NCI-H2029 treated with DMSO at 0.1 percent for 48 hours (cell line): ENCODE measurements at places on chromosomes 6 and 20.

- DNase-seq = no peak
Observed at GRCh38 chr6:82066196-82066595, 181.3 kb downstream of the IBTK start.

- DNase-seq = no peak
Observed at GRCh38 chr6:32192608-32193039, at the start of gene GPSM3. Gene GPSM3 (minus strand): TSS chr6:32192643. CDS start chr6:32192513, 130 bp downstream.

GRCh38 chr20:35773154-35773751 lies 1.4 kb downstream of the PHF20 start:
- DNase-seq = no peak

DNA sequence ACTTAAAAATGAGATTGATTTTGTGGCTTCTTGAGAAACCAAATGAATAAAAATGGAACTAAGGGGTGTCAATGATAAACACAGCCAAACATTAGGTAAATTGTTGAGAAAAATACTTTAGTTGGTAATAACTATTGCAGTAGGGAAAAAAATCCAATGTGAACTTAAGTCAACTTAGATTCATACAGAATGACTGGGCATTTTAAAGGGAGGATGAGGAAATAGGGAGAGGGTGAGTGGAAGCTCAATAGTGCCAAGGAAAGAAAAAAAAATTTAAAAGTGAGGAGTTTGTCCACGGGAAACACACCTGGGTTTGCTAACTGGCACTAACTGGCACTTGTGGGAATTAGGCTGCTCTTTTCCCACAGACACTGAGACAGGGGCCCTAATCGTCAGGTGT lies 26.2 kb upstream of the PGK2 start:
- DNase-seq = no peak

GRCh38 chr6:41527721-41528408 lies 18.3 kb upstream of the FOXP4 start:
- DNase-seq = no peak

DNA sequence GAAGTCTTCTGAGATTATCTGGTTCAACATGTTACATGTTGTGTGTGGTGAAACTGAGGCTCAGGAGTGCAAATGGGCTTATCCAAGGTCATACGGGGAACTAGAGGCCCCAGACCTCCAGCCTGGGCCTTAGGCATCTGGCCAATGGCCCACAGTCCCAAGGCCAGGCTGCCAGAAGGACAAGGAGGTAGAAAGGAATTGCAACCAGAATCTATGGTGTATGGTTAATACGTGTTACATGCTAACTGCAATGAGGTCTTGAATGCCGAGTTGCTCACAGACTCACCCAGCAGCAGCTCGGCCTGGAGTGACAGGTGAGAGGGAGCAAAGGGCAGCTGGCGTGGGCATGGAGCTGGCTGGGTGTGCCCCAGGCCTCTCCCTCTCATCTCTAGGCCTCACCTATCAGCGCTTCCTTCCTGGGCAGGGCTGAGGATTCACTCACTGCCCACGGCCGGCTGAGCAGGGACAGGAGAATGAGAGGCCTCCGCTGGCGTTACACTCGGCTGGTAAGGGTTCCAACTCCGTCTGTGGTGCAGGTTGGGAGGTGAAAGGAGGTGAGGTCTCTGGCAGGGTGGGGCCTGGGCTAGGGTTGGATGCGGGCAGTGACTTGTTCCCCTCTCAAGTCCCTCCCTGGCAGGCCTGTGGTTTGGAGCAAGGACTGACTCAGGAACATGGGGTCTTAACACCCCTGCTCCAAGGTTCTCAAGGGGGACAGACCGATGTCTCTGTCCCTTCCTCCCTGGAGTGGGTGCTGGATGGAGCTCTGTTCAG lies at the start of gene TLDC2:
Gene TLDC2 (plus strand): TSS at position 437 of the 771 bp plus-strand sequence. CDS start 37 bp downstream, at position 474.
- no peak for DNase-seq

DNA sequence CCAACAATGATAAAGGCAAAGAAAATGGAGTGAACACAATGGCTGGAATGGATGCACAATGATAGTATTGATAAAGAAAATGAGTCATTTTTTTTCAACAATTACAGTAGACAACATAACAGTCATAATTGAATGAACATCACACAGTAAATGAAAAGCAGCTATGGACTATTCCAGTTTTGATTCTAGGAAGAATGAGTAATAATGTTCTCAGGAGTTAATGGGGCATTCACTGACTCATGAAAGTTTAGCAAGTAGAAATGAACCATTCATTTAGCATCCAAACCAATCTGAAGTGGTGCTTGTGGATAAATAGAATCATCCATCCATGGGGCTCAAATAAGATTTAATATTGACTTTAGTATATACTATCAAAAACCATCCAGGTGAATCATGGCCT lies 1029.5 kb upstream of the GJE1 start:
- no peak for DNase-seq

DNA sequence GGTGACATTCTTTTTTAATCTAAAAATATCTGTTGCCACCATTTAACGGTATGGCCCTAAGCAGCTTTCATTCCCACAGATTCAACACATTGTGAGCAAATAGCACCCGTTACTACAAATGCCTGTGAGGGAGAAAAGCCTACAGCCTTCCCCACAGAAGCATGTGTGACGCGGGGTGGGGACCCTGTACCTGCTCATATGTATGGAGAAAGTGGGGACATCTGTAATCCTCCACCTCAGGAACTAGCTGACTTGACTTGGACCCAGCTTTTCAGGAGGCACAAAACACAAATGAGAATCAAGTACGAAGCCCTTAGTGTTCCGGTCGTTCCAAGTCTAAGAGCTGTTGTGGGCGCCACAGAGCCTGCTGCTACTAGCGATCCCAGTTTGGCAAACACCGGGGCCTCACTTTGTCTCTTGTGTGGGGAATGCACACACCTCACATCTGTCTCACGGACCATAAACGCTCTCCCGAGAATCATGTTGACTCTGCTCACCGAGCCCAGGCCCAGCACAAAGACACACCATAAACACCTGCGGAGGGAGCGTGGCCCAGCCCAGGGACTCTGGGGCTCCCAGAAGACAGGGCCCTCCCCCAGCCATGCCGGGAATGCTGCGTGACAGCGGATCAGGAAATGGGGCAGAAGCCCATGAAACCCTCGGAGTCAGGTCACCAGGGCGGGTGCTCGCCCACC lies 21.6 kb downstream of the DLL1 start:
- peak; percentile 92 for DNase-seq

GRCh38 chr20:23869520-23869919 lies 10.0 kb downstream of the CST5 start:
- DNase-seq = no peak

DNA sequence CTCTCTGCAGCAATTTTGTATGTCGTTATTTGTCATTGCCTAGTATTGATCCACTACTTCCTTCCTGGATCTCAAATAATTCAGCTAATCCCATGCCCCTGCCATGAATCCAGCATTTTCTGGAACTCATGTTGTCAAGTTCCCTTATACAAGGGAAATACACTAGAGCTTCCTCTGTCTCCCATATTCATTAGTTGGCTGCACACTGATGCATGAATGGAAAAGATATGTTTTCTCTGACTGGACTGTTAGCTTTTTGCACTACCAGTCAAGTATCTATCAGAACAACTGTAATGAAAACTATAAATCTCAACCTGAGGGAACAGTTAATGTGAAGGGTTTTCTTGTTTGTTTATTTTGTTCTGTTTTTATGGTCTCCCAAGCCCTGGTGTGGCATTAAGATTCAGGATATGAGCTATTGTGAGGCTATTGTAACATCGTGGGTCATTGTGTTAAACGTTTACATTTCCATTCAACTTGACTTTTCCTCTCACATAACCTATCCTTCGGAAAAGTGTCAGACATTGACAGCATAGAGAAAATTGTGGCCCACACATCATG lies 102.5 kb upstream of the FAM8A1 start:
- no peak for DNase-seq

DNA sequence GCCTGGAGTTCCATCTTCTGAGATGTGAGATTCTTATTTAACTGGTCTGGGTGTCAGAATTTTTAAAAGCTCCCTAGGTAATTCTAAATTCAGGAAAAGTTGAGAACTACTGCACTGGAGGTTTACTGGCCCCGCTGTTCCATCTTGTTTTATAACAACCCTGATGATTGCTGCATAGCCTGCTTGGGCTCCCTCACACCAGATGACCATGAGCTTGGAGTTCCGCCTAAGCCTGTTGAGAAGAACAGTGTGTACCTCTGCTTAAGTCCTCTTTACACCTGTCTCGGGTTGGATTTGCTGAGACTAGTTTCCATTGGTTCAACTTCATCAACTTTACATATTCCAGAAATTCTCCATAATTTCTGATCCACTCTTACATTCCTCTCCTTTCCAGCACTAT lies 77.9 kb downstream of the FKBP5 start:
- no peak for DNase-seq
